ENCODE measurements at places on chromosomes 3 and 15.

- no peak for DNase-seq
Measured at GRCh38 chr3:187961366-187961765, 192.6 kb upstream of the LPP start.

DNA sequence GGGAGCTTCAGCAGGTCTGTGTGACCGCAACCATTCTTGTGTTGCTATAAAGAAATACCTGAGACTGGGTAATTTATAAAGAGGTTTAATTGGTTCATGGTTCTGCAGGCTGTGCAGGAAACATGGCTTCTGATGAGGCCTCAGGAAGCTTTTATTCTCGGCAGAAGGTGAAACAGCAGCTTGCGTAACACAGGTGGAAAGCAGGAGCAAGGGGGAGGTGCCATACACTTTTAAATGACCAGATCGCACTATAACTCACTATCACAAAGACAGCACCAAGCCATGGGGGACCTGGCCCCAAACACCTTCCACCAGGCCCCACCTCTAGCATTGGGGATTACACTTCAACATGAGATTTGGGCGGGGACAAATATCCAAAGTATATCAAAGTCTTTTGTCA, 8.3 kb upstream of the CIB2 start:
- DNase-seq: no peak

GRCh38 chr3:25801786-25802185, 11.9 kb downstream of the OXSM start:
- DNase-seq: no peak

- DNase-seq: no peak
Measured at GRCh38 chr15:70863450-70864218, 9.7 kb upstream of the LARP6 start.

GRCh38 chr15:75616766-75617165, 8.8 kb downstream of the SNUPN start:
- no peak for DNase-seq

GRCh38 chr15:63408524-63408923, 26.9 kb upstream of the CA12 start:
- DNase-seq: no peak

DNA sequence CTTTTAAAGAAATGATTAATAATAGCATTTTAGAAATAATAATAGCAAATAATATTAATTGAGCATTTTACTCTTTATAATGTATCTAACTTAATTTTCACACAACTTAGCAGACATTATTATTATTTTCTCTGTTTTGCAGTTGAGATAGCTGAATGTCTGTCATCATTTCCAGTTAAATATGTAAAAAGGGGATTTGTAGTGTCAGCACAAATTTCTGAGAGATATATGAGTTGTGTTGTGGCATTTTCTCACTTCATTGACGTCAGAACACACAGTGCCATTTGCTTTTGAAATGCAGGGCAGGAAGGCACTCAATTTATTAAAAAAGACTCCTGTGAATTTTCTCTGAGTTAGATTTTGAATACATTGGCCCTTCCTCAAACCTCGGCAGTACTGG, 111.0 kb downstream of the GRM7 start:
- no peak for DNase-seq

DNA sequence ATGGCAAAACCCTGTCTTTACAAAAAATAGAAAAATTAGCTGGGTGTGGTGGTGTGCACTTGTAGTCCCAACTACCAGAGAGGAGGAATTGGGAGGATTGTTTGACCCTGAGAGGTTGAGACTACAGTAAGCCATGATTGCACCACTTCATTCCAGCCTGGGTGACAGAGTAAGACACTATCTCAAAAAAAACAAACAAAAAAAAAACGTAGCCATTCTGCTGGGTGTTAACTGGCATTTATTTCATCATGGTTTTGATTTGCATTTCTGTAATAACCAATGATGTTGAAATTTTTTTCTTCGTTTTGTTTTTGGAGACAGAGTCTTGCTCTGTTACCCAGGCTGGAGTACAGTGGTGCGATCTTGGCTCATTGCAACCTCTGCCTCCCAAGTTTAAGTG, 63.3 kb downstream of the RPLP1 start:
- no peak for DNase-seq

DNA sequence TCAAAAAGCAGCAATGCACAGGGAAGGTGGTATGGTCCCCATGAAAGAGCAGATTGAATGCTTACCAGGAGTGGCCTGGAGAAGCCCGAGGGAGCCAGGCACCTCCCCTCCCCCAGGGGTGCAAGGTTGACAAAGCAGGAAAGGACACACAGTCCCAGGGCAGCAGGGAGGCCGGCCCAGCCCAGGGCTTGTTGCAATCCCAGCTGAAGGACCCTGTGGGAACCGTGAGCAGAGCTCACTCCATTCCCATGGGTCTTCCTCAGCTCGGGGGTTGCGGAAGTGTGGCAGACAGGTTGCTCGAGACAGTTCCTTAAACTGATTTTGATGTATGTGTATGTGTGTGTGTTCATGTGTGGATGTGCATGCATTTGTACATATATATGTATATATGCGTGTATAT, 15.8 kb downstream of the UROC1 start:
- no peak for DNase-seq

DNA sequence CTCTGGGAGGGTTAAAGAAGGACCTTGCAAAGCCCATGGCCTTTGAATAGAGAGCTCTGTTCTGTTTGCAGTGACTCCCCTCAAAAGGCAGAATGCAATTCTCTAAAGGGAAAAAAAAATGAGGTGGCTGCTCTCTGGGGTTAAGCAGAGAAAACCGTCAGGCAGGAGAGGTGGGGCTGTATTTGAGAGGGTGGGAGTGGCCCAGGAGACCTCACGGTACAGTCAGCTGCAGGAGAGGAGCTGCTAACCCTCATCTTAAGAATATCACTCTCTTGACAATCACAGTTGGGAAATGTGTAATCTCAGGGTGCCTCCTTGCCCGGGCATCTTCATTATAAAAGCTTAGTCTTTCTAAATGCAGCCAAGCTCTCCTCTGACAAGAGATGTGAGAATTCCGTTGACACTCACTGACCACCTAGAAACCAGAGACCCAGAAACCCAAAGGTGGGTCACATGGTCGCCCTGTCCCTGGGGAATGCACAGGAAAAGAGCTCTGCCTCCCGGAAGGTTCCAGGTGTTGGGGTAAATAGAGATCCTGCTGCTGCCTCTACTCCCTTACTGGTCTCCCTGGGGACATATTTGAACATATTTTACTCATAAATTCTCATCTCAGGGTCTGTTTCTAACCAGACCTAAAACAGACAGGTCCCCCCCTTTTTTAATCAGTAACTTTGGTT, 159.1 kb upstream of the CTDSPL start:
- no peak for DNase-seq

DNA sequence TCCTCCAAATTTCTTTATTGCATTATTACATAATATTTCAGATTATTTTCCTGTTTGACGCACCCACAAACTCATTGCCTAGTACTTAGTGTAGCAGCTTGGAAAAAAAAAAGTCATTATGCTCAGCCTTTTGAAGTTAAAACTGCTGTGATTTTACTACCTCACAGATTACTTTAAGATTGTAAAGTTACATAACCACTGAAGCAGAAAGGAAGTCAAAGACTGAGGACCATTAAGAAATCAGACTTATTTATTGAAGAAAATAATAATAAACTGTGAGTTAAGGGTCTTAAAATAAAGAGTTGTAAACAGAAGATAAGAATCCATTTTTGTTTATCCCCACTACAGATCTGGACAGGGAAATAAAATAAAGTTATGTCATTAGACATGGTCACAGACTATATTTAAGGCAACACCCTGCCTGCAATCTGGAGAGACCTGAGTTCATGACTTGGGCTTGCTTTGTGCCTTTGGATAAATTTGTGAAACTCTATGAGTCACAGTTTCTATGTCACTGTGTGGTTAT, 212.1 kb upstream of the ROBO2 start:
- DNase-seq: no peak

DNA sequence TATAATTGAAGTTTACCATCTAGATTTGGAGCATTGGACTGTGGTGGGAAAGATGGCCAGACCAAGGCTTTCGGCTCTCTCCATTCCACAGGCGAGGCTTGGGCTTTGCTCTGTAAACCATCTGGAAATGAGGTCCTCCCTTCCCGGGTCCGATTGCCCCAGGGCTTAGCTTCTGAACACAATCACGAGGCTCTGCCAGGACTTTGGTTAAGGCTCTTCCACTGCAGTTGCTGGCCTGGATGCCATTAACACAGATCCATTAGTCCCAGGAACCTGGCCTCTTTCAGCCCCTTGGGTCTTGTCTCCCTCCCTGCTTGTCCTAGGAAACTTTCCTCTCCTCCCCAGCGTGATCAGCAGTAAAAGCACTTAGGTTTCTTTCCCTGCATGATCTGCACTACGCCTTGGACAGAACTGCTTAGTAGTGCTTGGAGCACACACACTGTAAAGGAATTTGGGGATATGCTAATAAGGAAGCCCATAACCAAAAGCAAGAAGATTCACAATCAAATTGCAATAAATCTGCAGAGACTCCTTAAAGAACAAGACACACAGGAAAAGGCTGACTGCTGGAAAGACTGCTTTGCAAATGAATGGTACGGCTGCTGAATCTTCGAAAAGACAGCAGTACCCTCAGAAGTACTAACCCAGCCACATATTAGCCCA, 154.3 kb downstream of the ECT2 start:
- no peak for DNase-seq

Measured in stimulated activated CD4-positive, alpha-beta T cell treated with anti-CD3 and anti-CD28 coated beads, TNF-alpha, amount 100 ng/mL, for 24 hours (primary cell).